ENCODE measurements at places on chromosomes 1 and 21. TPM values are rescaled to one million over a fixed set of nuclear protein-coding genes. Genes with fewer than 3 reads are reported as not detected.

PRR9 gene
- not detected for polyA plus RNA-seq

CFAP107 gene
- polyA plus RNA-seq, result 0.23 TPM

PDZK1IP1 gene
- polyA plus RNA-seq, result not detected

EPHA2 gene
- polyA plus RNA-seq, result 26.5 TPM

C1orf174 gene
- 33.8 TPM for polyA plus RNA-seq

PLA2G2D gene
- polyA plus RNA-seq, result not detected

NBPF8 gene
- 19.5 TPM for polyA plus RNA-seq

PNRC2 gene
- 51.1 TPM for polyA plus RNA-seq

ANKRD65 gene
- 0.31 TPM for polyA plus RNA-seq

MAP1LC3C gene
- 0.23 TPM for polyA plus RNA-seq

KCNC4 gene
- polyA plus RNA-seq, result 2.6 TPM

LHX8 gene
- 0.05 TPM for polyA plus RNA-seq

ANXA9 gene
- polyA plus RNA-seq, result 0.21 TPM

DIO1 gene
- not detected for polyA plus RNA-seq

NDC1 gene
- polyA plus RNA-seq, result 17.5 TPM

TRNP1 gene
- 68.9 TPM for polyA plus RNA-seq

F5 gene
- not detected for polyA plus RNA-seq

PGLYRP4 gene
- polyA plus RNA-seq, result not detected

TLR5 gene
- polyA plus RNA-seq, result 0.21 TPM

DCDC2B gene
- not detected for polyA plus RNA-seq

SLC35D1 gene
- polyA plus RNA-seq, result 15.8 TPM

LCE2C gene
- polyA plus RNA-seq, result not detected

CAPN8 gene
- 0.11 TPM for polyA plus RNA-seq

COL9A2 gene
- polyA plus RNA-seq, result 0.07 TPM

ASCL5 gene
- not detected for polyA plus RNA-seq

TRIM17 gene
- polyA plus RNA-seq, result 0.33 TPM

SPSB1 gene
- 15.1 TPM for polyA plus RNA-seq

OR14K1 gene
- not detected for polyA plus RNA-seq

NFASC gene
- 6.8 TPM for polyA plus RNA-seq

TMEM81 gene
- 1.5 TPM for polyA plus RNA-seq

LRRC38 gene
- polyA plus RNA-seq, result not detected

CFHR4 gene
- not detected for polyA plus RNA-seq

SHE gene
- not detected for polyA plus RNA-seq
